ENCODE measurements at places on chromosomes 6 and 20. TPM values are rescaled to one million over a fixed set of nuclear protein-coding genes. Genes with fewer than 3 reads are reported as not detected.
A peak's percentile ranks its signal among the peaks of the same experiment; 100 is the strongest.

The CGA gene
- total RNA-seq, result not detected

The SH3BGRL2 gene
- total RNA-seq, result 4.1 TPM

The LHFPL5 gene
- total RNA-seq, result not detected

DNA sequence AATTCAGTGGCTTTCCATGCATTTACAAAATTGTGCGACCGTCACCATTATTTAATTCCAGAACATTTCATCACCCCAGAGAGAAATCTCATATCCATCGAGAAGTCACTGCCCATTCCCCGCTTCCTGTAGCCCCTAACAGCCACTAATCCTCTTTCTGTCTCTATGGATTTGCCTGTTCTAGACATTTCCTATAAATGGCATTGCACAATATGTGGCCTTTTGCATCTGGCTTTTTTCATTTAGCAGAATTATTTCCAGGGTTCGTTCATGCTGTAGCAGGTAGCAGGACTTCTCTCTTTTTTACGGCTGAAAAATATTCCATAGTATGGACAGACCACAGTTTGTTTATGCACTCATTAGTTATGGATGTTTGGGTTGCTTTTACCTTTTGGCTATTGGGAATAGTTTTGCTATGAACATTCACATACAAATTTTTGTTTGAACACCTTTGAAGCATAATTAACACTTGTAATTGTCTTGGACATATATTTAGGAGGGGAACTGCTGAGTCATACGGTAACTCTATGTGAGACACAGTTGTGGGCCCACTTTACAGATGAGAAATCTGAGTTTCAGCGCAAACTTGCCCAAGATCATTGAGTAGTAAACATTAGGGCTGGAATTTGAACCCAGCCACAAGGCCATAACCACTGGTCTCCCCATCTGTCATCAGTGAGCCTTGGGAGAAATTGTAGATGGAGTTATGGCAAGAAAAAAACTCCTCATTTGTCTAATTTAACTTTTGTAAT is 126.9 kb downstream of the BMP7 start:
- H3K4me1 ChIP-seq, result no peaks in the 10 kb centered on the region
- DNase-seq, result no peak
- no peaks in the 10 kb centered on the region for H3K36me3 ChIP-seq
- H3K27ac ChIP-seq, result no peak overlapping the region
- H3K4me3 ChIP-seq, result no peak overlapping the region

DNA sequence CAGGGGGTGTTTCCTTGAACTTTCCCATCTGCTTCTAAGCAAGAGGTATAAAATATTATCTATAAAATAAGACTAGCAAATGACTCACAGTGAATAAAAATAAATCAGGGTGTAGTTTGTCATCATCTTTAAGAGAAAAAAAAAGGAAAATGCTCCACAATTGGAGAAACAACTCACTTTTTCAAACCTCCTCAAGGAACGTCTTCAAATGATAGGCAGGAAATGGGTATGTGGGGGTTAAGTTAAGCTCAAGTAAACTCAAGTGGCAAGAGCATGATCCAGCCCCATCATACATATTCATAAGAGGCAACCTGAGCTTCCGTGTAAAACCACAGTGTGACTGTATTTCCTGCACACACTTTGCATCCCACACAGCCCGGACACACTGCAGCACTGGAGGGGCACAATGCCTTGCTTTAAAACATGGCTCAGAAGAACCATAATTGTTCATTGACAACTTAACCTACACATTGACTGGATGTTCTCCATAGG is 58.5 kb upstream of the CEP85L start:
- H3K4me1 ChIP-seq, result peaks cover 34% of the 10 kb centered on the region
- no peaks in the 10 kb centered on the region for H3K36me3 ChIP-seq
- DNase-seq, result no peak
- H3K27me3 ChIP-seq, result no peaks in the 10 kb centered on the region

- no peaks in the 10 kb centered on the region for H3K36me3 ChIP-seq
- DNase-seq, result no peak
- H3K4me1 ChIP-seq, result peaks cover 47% of the 10 kb centered on the region
- peak overlapping the region; percentile 93 for H3K27ac ChIP-seq
Measured at GRCh38 chr6:34657037-34657306, 39.6 kb downstream of the ILRUN start.

- DNase-seq, result no peak
- no peak overlapping the region for H3K27ac ChIP-seq
- H3K4me3 ChIP-seq, result no peak overlapping the region
- H3K27me3 ChIP-seq, result no peaks in the 10 kb centered on the region
- H3K36me3 ChIP-seq, result no peaks in the 10 kb centered on the region
Measured at GRCh38 chr6:119647309-119647708, 297.7 kb upstream of the MAN1A1 start.

- H3K27me3 ChIP-seq, result no peaks in the 10 kb centered on the region
- no peaks in the 10 kb centered on the region for H3K36me3 ChIP-seq
- no peak overlapping the region for H3K27ac ChIP-seq
- no peak overlapping the region for H3K4me3 ChIP-seq
- DNase-seq, result no peak
Measured at GRCh38 chr20:49184691-49185070, 3.5 kb downstream of the STAU1 start.

- peaks cover 36% of the 10 kb centered on the region for H3K4me1 ChIP-seq
- no peaks in the 10 kb centered on the region for H3K36me3 ChIP-seq
- no peak for DNase-seq
Measured at GRCh38 chr6:30463651-30464618, 25.4 kb upstream of the HLA-E start.

DNA sequence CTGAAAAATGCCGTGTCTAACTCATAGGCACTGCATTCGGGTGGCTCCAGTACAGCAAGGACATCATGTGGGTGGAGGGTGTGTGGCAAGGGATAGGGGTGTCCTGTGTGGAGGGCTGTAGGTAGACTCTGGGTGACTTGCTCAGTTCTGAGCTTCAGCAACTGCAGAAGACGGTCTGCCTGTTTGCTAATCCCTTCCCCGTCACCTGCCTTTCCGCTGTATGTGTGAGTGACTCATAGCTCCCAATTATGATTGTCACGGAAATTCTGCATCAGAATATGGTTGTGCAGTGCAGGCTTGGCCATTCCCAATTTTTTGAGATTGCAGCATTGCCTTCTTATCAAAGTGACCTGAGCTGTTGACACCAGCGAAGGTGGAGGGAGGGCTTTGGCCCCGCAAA is 174.3 kb downstream of the CDH4 start:
- no peak overlapping the region for H3K4me3 ChIP-seq
- no peak overlapping the region for H3K27ac ChIP-seq
- H3K4me1 ChIP-seq, result no peaks in the 10 kb centered on the region

DNA sequence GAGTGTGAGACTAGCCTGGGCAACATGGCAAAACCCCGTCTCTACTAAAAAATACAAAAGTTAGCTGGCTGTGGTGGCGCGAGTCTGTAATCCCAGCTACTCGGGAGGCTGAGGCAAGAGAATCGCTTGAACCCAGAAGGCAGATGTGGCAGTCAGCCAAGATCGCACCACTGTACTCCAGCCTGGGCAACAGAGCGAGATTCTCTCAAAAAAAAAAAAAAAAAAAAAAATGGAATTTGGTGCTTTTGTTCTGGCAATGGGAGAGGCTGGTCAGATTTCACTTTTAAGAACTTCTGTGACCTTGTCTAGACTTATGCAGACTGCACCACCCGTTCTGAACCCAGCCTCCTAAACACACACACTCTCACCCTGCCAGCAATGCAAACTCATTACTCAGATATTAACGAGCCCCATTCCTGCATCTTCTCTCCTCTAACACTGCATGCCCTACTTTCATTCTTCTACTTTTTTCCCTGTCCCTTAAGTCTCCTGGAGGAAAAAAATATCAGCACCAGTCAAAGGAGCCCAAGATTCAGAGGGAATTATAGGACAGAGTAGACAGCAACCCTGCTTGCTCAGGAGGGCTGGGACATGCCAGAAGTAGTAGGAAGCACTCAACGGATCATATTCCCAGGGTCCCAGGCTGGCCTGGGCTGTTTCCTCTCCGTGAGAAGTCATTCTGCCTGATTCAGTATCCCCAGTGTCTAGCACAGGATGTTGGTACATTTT is 4.4 kb downstream of the MOCS1 start:
- no peaks in the 10 kb centered on the region for H3K27me3 ChIP-seq
- DNase-seq, result no peak
- H3K4me3 ChIP-seq, result peak overlapping the region; percentile 80
- H3K4me1 ChIP-seq, result peaks cover 38% of the 10 kb centered on the region
- H3K36me3 ChIP-seq, result peaks cover 15% of the 10 kb centered on the region

GRCh38 chr20:24598346-24598745 is 128.9 kb downstream of the SYNDIG1 start:
- no peaks in the 10 kb centered on the region for H3K36me3 ChIP-seq
- H3K4me1 ChIP-seq, result no peaks in the 10 kb centered on the region
- no peak for DNase-seq
- no peak overlapping the region for H3K4me3 ChIP-seq
- H3K27ac ChIP-seq, result no peak overlapping the region
- no peaks in the 10 kb centered on the region for H3K27me3 ChIP-seq

DNA sequence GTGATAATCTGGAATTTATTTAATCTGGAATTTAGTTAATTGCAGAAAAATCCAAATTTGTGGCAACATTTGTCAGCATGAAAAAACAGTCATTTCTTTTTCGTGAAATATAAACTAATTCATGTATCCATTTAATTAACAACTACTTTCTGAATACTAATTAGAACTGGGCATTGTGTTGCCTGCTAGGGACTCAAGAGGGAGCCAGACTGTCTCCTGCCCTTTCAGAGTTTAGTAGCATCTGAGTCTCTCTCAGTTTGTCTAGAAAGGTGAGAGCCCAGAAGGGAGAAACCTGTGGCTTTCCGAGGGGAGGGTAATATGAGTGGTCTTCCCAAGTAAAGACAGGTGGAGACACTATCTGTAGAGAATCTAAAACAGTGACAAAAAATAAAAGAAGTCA is 210.9 kb upstream of the HDDC2 start:
- H3K27me3 ChIP-seq, result no peaks in the 10 kb centered on the region
- H3K27ac ChIP-seq, result no peak overlapping the region

DNA sequence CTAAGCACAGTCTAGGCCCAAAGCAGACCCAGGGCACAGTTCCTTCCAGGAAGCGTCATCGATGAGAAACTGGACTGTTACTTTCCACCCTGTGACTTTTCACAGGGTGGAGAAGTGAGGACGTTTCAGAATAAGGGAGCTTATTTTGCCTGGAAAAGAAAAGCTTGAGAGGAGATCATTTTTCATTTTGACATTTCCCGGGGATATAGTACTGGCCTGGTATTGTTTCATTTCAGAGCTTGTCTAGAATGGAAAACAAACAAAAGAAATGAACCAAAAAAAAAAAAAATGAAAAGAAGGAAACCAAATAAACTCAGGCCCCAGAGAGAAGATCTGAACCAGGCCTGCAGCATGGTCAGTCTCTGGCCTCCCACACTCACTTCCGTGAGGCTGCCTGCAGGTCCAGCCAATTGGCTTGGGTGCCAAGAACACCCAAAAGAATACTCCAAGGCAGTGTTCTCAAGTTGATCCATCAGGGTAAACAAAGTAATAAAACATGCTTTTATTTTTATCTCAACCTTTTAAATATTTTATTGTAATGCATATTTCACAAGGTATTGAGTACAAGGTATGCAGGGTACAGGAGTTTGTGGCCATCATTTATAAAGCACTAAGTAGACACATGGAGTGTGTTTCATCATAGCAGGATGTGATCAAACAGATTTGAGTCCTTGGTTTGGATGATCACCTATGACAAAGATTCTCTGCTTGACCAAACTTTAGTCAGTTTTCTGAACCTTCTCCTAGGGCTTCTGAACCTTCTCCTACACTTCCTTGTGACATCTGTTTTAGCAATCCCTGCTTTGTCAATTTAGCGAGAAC is 176.9 kb upstream of the GGTLC1 start:
- H3K27me3 ChIP-seq, result no peaks in the 10 kb centered on the region
- H3K4me3 ChIP-seq, result no peak overlapping the region
- H3K36me3 ChIP-seq, result no peaks in the 10 kb centered on the region
- H3K27ac ChIP-seq, result no peak overlapping the region

- H3K27ac ChIP-seq, result no peak overlapping the region
- H3K4me3 ChIP-seq, result no peak overlapping the region
- H3K36me3 ChIP-seq, result no peaks in the 10 kb centered on the region
- peak; percentile 48 for DNase-seq
Measured at GRCh38 chr6:132333639-132334520, 67.4 kb downstream of the MOXD1 start.

- no peaks in the 10 kb centered on the region for H3K36me3 ChIP-seq
- peak overlapping the region; percentile 99 for H3K27ac ChIP-seq
- no peaks in the 10 kb centered on the region for H3K27me3 ChIP-seq
- H3K4me1 ChIP-seq, result peaks cover 63% of the 10 kb centered on the region
- DNase-seq, result no peak
Measured at GRCh38 chr20:36463212-36464061, 77.9 kb upstream of the MYL9 start.

DNA sequence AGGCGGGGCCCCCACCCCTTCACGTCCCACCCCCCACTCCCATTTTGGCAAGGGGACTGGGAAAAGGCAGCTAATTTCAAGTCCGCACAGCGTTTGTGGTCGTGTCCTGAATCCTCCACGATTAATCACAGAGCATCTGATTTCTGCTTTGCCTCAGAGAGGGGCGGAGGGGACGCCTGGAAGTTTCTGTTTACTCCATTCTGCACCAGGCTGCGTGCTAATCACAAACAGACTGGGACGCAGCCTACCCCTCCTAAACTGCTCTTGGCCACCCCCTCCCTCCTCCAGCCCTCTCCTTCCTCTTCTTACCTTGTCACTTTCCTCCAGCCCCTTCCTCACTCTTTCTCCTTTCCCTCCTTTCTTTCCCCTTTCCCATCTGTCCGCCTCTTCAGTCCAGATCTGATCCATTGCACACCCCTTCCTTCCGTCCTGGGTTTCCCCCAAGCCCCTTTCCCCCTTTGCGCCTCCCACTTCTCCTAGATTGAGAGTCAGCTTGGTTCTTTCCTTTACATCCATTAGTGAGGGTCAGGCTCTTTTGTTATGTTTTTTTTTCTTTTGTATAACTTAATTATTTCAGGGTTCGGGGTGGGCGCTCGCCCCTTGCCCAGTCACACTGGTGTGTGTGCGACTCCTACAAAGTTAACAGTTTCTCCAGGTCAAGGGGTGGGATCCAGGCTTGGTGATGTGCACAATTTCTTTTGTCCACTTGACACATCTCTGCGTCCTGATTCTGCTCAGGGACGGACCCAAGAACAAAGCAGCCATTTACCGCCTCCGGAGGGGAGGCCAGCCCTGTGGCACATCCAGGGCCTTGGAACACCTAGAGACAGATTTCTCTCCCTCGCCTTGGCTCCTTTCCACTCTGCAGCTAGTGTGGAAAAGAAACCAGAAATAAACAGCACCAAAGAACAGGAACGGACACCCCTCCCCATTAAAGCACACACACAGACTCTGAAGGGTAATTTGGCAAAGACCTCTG is 520 bp upstream of the RIPOR3 start:
- H3K4me3 ChIP-seq, result peak overlapping the region; percentile 62
- peak overlapping the region; percentile 65 for H3K27ac ChIP-seq
- no peaks in the 10 kb centered on the region for H3K36me3 ChIP-seq
